ENCODE measurements at places on chromosomes 6 and 20.

DNA sequence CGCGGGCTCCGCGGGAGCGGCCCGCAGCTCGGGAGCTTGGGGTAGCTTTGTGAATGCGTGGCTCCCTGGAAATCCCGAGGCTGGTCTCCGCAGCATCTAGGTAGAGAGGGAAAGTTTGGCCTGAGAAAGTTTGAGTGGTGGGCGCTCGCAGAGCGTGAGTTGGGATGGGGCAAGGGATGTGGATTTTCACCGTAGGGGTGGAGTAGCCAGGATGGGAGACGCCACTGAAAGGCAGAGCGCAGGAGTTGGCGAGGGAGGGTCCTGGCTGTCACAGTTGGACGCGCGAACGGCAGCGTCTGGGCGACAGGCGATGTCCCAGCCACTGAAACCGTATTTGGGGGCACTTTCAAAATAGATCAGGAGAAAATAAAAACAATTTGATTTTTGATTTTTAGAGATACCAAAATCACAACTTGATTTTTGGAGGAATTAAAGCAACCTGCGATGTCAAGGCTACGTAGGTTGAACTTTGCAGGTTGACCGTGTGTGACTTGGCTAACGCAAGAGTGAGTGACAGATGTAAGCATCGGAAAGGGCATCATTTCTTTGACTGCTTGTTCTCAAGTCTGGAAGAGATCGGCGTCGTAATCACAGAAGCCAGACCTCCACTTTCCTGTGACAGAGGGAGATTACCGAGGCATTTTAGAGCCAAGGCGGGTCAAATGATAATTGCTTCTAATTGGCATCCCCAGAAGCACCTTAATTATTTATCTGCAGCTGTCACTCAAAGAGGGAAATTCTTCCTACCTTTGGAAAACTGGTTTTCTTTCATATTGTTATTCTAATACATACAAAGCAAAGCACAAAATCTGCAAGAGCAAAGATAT lies 646 bp downstream of the HEY2 start:
- DNase-seq = no peak

DNA sequence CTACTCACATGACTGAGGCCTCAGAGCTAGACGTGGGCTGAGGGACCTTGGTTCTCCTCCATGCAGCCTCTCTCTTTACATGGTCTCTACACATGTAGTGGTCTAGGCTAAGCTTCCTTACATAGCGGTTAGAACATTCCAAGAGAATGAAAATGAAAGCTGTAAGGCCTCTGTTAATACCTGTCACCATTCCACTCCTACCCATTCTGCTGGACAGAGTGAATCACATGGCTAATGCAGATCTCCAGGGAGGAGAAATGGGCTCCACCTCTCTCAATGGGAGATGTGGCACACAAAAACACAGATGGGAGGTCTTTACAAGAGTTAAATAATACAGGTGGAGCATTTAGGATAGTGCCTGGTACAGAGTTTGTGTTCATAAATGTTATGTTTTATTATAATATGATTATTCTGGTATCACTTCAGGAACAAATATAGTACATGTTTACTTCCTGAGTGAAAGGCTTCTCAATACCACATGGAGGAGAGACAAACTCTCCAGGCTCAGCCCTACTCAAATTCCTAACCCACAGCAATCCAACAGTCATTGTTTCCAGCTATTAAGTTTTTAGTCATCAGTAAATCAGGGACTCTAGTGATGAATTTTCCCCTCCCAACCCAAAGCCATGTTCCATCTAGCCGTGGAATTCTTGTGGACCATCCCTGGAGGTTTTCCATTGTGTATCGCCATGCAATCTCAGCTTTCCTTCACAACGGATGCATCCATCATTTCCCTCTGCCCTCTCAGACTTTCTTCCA lies 57.9 kb downstream of the ISM1 start:
- no peak for DNase-seq

GRCh38 chr20:56420940-56421688 lies 9.1 kb downstream of the CASS4 start:
- DNase-seq = no peak

- no peak for DNase-seq
Measured at GRCh38 chr6:134161041-134161440, 108.6 kb upstream of the SLC2A12 start.

DNA sequence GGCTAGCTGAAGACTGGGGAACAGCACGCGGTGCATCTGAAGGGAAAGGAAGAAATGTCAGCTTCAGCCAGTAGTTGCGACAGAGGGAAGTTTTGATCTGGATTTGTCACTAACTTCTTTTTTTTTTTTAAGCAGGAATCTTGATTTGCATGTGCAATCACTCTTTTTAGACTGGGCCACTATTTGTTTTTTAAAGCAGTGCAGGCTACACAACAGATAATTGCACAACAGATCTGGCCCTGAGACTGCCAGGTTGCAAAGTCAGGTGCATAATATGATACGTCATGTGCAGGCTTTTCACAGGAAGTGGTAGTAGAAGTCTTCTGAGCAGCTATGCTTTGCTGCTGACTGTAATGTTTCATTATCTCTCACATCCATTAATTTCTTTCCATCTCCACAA lies 13.5 kb downstream of the PFDN4 start:
- DNase-seq = no peak

DNA sequence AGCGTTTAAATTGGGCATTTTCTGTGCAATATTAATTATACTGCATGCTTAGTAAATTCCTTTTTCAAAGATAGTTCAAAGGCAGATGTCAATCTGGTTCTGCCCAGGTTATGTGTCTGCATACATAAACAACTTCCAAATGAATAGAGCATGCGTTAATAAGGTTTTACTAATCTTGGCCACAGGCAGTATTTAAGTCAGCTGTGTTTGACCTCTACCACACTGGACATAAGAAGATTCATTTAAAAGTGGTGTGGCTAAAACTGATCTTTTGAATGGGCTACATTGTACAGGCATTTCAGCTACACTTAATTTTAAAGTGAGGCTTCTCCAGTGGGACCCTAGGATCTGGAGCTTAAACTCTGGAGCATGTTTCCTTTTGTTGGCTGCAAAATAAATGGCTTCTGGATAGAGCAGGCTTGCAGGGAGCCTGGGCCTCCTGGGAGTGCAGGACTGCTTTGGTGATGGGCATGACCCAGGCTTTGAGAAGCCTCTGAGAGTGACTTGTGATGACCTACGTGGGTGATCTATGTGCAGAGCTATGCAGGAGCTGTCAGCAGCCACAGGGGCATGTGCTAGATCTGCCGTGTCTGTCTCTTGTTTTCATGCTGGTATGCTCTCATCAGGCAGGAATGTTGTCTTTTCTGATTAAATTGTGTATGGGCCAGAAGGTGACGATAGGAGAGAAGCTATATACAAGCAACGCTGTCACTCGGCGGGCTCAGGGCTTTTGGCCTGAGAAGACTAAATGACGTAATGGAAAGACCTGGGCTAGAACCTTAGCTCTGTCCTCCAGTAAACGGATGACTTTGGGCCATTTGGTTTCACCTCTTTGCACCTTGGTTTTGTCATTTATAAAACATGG lies 331.2 kb downstream of the QKI start:
- DNase-seq = no peak

- DNase-seq = no peak
Measured at GRCh38 chr20:50624351-50625016, 66.9 kb downstream of the RIPOR3 start.

DNA sequence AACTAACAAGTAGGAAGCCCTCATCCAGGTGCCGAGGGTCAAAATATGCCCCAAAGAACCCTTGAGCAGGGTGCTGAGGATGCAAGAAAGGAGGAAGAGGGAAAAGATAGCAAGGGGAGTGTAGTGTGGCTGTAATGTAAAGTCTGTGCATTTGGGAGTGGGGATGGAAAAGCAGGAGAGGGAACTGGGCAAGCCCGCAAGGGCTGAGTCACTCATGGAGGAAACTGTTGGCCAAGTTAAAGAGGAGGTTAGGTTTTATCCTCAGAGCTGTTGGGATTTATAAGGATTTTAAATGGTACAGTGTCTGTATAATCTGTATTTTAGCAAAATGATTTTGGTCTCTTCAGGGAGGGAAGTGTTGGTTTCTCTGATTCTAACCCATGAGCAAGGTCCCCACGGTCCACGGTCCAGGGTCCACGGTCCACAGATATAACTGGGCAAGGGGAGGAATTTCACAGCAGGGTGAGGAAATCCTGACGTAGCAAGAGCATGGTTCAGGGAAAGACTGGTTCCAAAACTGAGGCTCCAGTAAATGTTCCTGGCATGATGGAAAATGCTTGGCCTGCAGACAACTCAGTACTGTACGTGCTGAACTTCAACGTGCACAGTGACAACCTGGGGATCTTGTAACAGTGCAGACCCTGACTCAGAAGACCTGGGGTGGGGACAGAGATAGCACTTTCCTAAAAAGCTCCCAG lies 759.8 kb downstream of the PTPRT start:
- DNase-seq = no peak

DNA sequence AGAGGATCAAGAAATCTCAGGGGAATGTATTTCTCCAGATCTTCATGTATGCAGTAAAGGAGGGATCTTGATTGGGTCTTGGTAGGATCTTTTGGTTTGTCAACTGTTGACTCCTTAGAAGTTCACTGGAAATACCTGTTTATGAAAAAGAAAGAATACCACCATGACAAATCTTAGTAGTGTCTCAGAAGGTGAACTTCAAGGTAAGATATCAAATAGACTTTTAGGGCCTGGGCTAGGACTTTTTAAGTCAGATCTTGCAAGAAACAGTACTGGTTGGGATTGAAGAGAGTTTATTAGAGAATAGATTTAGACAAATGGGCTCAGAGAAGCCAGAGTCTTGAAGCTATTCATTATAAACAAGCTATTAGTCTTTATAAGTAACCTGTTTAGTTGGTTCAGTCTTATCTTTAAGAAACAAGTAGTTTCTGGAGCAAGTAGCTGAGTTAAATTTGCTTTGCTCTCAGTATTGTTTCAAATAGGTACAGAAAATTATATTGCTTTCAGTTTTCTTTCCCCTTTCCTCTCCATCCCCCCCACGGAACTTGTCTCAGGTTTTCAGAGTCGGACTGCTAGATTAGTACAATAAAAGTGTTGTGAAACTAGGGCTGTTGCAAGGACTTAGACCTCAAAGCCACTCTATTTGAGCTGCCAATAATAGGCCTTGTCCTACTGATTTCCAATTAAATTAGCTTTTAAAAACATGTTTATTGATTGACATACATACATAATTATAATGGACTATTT lies 529.1 kb upstream of the CITED2 start:
- no peak for DNase-seq

DNA sequence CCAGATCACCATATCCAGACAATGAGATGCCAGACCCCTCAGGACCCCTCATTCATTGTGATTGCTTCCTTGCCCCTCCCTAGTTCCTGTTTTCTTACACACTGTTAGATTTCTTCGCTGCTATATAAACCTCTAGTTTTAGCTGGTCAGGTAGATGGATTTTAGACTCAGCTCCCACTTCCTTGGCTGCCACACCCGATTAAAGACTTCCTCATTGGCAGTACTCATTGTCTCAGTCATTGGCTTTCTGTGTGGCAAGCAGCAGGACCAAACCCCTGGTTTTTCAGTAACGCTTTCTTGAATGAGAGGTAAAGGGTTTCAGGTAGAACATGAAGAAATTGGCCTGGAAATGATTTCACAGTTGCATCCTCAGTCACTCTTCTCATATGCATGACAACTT lies 47.9 kb downstream of the QRSL1 start:
- DNase-seq = no peak

GRCh38 chr6:1809291-1809988 lies 199.7 kb downstream of the FOXC1 start:
- no peak for DNase-seq

GRCh38 chr6:153960281-153960680 lies 78.8 kb upstream of the OPRM1 start:
- DNase-seq = no peak

DNA sequence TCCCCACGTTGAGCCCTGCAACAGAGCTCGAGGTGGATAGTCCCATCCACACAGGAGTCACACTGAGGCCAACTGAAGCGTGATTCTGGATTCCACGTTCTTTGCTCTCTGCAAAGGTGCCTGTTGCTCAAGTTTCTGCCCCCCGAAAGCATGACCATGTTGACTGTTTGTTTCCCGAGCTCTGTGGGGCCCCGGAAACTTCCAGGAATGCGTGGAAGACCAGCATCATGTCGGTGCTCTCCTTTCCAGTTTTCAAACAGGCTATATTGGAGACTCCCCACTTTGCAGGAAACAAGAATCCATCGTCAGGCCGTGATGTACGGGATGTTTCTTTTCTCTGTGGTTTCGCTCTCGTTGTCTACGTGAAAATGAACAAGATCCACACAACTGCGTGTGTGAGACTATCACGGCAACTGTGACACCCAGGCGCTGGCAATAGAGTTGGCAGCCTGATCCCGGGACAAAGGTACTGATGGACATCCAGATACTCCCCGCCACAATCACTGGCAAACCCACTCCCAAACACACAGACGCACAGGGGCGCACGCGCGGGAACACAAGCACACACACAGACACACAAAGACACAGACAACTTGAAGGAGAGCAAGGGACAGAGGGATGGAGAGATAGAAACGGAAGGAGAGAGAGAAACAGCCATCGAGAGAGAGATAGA lies 444.6 kb upstream of the DEFB115 start:
- DNase-seq = no peak

- no peak for DNase-seq
Measured at GRCh38 chr20:50056408-50056926, 56.5 kb downstream of the UBE2V1 start.

DNA sequence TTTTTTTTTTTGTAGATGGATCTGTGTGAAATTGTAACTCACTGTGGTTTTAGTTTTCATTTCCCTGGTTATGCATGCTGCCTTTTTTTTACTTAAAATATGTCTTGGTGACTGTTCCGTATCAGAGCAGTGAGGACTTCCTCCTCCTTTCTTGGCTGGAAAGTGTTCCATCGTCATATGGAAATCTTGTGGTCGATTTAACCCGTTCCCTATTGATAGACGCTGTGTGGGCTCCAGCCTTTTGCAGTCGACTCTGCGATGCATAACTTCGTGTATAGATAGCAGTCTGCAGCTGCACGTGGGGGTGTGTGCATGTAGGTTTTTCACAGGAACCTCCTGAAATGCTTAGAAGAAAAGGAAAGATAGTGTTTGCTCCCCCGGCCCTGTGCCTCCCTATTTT lies 28.1 kb upstream of the PNPLA1 start:
- DNase-seq = no peak

- DNase-seq = no peak
Measured at GRCh38 chr6:113142671-113143174, 714.4 kb upstream of the MARCKS start.

DNA sequence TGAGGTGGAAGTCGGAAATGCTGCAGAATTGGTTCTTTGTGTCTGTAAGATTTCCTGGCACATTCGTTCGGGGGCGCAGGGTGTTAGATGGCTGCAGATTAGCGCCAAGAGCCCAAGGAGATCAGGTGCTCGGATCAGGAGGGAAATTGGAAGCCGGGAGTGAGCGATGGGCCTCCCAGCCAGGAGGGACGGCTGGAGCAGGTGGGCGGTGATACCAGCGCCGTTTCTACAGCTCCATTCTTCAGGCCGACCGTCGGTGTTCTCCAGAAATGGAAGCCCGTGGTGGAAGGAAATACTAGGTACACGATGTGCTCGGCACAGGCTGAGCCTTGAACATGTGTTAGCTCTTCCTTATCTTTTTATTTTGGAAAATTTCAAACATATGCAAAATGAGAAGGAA lies 6.5 kb downstream of the SIRPA start:
- DNase-seq = no peak
